EL (cell line): ENCODE measurements at places on chromosomes 16 and 17.

DNA sequence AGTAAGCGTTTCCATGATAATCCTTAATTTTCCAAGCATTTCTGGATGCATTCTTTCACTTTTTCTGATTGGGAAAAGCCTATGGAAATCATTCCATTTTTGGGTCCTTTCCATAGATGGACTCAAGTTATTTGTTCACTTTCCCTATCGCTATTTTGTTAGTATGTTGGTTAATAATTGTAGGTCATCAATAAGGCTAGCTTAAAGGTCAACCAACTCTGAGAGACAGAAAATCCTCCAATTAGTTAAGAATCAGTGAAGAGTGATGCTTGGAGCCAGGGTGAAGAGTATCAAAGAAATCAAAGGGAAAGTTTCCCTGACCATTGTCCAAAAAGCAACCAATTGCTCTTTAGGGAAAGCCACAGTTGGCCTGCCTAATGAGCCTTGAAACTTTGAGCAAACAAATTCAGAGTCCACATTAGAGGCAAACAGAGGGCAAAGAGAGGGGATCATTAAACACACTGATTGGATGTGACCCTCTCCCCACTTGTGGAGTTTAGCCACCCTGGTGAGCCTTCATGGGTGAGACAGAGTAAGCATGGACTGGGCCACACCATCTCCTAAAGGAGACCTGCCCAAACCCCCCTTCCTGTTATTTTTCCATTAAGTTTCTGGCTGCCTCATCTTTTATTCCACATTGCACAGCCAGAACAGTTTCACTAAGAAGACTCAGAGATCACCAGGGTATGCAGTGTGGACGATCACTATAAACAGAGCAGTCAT lies 133.4 kb upstream of the DYNLRB2 start:
- DNase-seq = no peak

DNA sequence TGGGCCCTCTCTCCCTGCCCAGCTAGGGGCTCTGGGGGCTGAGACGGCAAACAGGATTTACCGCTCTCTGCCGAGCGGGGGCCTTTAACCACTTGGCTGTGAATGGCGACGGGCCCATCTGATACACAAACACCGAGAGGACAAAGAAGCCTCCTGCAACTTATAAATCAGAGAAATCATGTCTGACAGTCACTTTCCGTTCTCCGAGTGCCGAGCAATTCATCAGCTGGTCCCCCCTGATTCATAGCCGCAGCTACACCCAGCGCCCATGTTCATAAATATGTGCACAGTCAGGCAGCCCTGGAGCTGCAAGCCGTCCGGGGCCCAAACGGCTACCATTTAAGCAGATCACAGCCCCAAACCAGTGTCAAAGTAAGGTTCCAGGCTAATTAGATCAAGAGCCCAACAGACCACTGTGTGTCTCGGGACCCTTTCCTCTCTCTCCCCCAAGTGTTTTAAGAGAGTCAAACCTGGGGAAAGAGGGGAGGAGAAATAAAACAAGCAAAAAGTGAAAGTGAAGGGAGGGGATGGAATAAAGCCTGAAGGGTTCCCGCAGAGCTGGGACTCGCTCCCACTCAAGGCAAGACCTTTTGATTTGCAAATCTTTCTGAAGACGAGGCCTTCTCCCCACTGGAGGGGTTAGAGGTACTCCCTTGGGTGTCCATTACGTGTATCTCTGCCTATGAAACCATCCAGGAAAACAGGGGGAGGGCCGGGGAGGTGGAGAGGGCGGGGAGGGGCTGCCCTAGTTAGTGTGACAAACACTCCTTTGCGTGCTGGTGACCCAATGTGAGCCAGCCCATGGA lies 154.7 kb downstream of the C16orf78 start:
- DNase-seq = no peak

DNA sequence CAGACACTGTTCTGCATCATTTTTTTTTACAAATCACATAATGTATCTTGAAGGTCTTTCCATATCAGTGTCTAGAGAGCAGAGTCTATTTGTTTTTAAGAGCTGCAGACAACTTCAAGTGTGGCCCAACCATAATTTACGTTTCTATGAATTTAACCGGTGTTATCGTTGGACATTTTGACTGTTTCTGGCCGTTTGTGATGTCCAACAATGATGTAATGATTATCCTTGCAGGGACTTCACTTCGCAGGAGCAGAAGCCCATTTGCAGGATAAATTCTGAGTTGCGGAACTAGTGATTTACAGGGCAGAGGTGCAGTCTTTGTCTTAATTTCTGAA lies 26.9 kb upstream of the HLF start:
- DNase-seq = peak; percentile 2

DNA sequence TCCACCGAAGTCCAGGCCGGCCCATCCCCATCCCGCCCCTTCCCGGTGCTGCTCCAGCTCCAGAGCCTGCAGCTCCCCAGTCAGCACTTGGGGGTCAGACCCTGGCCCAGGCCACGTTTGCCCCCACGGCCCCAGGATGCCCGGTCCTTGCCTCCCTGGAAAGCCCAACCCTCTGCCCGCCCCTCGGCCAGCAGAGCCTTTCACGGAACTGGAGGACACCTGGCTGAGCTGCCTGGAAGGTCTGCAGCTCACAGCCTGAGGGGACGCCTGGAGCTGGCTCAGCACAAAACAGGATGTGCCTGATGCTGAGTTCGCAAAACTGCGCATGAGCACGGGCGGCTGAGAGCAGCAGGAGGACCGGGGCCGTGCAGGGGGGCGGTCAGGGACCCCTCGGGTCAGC lies 29.7 kb upstream of the SSTR5 start:
- DNase-seq = no peak

DNA sequence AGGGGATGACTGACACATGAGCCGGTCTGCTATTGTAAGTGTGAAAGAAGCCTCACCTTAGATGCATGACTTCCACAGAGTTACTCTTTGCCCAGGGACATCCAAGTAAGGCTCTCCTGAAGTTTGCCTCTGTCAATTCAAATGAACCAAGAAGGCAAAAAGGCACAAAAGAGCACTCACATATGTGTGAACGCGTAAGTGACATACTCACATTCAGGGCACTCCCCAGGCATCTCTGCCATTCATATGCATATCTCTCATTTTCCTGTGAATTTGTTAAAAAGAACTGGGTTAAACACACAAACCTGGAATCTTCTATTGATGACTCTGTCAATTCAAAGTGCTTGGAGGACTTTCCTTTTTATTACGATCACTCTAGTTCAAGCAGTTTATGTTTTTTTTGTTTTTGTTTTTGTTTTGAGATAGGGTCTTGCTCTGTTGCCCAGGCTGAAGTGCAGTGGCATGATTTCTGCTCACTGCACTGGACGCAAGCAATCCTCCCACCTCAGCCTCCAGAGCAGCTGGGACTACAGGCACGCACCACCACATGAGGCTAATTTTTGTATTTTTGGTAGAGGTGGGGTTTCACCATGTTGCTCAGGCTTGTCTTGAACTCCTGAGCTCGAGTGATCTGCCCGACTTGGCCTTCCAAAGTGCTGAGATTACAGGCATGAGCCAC lies 49.4 kb downstream of the DUSP14 start:
- DNase-seq = no peak

DNA sequence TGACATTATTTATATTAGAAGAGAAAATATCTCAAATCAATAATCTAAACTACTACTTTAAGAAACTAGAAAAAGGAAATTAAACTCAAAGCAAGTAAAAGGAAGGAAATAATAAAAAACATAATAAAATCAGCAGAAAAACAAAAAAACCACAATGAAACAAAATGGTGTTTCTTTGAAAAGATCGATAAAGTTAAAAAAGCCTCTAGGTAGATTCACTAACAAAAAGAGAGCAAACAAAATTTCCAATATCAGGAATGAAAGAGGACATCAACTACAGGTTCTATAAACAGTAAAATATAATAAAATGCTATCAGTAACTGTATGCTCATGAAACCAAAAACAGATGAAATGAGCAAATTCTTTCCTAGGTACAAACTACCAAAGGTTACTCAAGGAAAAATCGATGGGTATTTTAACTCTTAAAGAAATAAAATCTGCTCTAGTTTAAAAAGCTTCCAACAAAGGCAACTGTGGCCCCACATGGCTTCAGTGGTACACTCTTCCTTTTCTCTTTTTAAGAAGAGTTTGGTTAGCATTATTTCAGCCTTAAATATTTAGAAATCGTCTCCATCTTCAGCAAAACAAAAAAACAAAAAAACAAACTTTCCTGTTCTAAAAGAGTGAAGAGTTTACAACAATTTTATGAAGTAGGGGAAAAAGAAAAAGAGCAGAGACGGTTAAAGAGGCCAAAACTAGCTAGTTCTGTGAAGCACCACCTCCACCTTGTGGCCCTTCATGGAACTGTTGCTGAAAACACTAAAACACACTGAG lies 102.2 kb downstream of the TRIM37 start:
- DNase-seq = peak; percentile 64

DNA sequence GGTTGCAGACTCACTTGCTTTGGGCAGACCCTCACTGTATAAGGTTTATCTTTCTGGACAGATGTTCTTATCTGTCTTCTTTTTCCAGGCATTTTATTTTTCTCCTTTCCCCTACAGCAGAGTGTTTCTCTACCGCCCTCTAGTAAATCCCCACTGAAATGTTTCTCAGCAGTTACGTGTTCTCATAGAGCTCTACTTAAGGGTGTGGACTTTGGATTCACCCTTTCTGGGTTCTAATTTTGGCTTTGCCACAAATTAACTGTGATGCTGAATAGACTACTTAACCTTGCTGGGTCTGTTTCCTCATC lies 2.0 kb downstream of the ADAT1 start:
- DNase-seq = peak; percentile 51

DNA sequence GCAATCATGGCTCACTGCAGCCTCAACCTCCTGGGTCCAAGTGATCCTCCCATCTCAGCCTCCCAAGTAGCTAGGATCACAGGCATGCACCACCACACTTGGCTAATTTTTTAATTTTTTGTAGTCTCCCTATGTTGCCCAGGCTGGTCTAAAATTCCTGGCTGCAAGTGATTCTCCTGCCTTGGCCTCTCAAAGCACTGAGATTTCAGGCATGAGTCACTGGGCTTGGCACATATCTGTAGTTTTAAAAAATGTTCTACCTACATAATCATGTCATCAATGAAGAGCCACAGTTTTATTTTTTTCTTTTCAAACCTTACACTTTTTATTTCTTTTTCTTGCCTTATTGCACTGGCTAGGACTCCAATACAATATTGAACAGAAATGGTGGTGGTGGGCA lies 33.1 kb upstream of the COL1A1 start:
- no peak for DNase-seq

DNA sequence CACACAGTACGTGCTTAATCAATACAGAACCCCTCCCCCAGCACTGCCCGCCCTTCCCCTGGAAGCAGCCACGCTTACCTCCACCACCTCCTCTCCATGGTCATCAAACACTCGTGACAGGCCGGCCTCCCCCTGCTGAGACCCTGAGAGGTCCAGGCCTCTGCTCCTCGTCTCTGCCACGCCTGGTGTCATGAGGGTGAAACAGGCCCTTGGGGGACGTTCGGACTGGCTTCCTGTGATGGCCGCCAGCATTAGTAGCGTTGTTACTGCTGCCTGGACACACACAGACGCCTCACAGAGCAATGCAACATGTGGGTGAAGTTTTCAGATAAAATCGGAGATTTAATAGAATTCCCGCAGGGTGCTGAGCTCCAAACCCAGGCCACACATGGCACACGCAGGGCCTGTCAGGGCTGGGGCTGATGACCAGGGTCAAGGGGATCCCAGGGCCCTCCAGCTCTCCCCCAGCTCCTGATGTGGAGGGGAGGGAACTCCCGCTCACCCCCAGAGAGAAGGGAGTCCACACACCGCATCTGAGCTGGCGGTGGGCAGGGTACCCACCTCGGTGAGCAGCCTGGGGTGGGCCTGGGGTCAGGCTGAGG lies 15.9 kb upstream of the SLC38A10 start:
- no peak for DNase-seq

DNA sequence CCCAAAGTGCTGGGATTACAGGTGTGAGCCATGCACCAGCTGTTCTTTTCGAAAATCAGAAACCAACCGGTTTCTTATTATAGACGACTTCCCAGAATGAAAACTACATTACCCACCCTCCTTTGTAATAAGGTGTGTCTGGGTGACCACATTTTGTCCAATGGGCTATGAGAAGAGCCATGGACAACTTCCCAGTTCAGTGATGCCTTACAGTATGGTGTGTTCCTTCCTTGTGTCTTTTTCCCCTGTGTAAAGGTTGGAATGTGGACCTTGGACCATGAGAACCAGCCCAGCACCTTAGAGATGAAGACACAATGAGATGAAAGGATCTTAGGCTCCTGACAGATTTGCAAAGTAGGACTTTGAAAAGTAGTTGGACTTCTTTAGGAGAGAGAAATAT lies 85.0 kb upstream of the ATF7IP2 start:
- DNase-seq = no peak

DNA sequence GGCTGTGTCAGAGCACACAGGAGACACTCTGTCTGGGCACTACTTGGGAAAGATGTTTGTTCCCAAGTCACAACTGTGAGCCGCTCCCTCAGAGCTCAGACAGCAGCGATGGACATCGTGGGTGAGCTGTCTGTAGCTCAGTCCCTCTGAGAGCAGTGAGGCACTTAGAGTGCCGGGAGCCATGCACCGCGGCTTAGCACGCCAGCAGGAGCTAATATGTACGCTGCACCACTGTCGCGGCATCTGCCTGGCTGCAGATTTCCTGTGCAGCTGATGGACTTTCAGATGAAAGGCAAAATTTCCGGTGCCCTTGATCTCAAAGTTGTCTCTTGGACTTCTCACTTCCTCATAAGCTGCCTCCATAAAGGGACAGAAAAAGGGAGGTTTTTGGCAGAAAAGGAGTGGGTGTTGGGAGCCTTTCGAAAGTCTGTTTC lies 92.8 kb upstream of the ZNF469 start:
- DNase-seq = peak; percentile 14
